ENCODE measurements at places on chromosomes 12 and 14.
A peak's percentile ranks its signal among the peaks of the same experiment; 100 is the strongest.

- no peak for DNase-seq
These were observed 77.6 kb downstream of the MOK start for GRCh38 chr14:102227184-102227964.

GRCh38 chr14:103361867-103362266 is 23.3 kb upstream of the MARK3 start:
- DNase-seq = peak; percentile 82

DNA sequence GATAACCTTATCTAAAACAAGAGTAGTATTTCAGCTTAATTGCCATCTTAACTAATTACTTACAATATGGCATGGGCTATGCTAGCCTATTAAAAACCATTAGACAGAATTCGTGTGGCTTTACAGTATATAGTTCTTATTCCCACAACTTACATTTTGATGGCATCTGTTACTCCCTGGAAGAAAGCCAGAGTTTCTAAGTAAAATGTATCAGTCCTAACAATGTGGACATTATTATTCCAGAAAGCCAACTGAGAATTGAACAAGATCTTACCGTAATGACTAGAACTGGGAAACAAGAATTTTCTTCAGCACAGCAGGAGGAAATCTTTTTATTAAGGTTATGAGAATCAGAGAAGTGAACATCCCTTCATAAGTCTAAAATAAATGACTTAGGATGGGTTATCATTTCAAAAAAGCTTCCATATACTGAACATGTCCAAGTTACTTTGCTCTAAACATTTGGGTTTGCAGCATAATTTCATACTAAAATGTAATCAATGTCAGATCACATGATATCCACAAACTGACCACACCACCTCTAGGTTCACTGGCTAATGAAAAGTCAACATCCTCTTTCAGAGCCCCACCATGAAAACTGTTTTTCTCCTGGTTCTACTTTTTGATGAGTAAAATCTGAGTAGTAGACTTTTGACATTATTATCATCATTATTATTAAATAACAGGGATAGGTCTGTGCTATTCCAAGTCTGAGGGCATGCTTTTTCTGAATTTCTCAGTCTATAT is 179.7 kb downstream of the SSPN start:
- DNase-seq = no peak

DNA sequence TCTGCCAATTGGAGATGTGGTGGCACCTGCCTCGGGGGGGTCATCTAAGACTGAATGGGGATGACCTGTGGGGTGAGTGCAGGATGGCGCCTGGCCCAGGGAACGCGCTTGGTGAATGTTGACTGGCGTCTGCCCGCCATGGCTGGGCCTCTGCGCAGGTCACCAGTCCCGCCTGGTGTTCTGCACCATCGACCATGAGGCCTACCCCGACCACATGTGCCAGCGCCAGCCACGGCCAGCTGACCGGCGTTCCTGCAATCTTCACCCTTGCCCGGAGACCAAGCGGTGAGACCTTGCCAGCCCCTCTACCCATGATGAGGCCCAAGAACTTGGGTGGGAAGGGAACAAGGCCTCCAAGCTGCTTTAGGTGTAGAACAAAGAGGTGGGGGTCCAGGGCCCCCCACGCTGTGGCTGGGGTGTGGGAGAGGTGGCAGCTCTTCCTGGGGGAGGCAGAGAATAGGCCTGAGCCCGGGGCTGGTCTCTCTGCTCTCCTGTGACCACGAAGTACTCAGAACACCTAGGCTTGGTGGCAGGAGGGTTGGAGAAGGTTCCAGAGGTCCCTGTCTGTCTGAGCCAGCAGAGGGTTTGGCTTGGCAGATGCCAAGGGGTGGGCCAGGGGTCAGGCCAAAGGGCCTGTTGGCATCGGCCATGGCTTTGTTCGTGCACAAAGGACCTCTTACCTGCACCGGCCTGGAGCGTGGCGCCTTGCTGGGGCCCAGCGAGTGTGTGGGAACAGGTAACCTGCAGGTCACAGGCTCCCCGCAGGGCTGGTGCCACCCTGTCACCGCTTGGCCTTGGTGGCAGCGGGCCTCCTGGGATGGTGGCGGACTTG is 15.4 kb downstream of the PAPLN start:
- DNase-seq = no peak

DNA sequence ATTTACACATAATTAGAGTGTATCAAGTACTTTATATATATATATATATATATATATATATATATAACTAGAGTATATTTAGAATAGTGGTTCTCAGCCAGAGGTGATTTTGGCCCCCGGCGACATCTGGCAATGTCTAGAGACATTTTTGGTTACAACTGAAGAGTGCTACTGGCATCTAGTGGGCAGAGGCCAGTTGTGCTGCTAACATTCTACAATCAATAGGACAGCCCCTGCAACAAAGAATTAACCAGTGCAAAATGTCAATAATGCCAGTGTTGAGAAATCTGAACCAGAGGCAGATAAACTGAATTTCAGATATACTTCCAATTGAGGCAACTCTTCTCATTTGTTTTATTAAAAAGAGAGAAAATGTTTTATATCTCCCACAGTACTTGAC is 8.9 kb downstream of the GTF2A1 start:
- no peak for DNase-seq

- DNase-seq = no peak
These were observed 234.4 kb upstream of the CRY1 start for GRCh38 chr12:107327651-107328182.

GRCh38 chr12:24034160-24034559 is 84.7 kb upstream of the SOX5 start:
- DNase-seq = no peak

DNA sequence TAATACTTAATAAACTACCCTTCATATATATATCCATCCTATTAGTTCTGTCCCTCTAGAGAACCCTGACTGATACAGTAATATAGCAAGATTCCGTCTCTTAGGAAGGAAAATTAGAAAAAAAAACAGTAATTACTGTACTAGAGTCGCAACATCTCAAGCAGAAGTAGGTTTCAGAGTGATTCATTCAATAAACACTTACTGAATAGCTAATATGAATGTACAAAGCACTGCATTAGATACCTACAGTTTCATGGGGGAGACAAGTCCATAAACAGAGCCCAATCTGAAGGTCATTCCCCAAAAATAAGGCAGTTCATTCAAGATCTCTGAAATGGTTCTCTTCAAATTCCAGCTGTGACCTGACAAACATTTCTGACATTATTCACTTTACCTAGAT is 9.9 kb downstream of the CERS5 start:
- DNase-seq = no peak

DNA sequence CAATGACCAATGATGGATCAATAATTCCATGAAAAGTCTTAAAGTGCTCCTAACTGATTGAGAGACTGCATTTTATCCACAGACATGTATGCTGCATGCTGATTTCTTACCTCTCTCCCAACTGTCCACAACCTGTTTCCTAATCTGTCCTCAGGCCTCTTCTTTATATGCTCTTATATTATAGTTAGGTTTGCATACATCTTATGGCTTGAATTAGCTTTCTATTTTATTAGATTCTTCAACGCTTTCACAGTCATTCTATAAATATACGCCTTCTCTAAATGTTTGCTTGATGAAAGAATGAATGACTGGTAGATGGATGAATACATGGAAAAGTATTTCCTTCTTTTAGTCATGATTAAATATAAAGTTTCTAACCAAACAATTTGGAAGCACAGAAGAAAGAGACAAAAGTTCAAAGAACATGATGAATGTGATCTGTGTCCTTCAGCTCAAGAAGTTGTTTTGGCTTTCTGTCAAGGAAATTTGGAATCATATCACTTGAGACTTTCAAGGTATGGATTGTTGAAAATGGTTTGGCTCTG is 91.8 kb upstream of the NPAS3 start:
- DNase-seq = no peak

GRCh38 chr14:51717766-51718165 is 66.1 kb downstream of the FRMD6 start:
- DNase-seq = no peak

DNA sequence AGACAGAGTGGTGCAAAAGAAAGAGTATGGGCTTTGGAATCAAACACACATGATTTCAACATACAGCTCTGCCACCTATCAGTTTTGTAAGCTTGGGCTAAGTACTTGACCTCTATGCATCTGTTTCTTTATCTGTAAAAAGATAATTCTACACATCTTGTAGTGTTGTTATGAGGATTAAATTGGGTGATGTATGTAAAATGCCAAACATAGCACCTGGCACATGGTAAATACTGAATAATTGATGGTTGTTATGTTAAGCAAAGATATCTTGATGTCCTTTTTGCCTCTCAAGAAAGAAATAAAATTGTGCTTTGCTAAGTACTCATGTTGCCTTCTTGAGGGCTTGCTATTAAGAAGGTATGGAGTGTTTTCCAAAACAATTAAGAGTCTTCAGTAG is 2.3 kb upstream of the CSRP2 start:
- DNase-seq = no peak

DNA sequence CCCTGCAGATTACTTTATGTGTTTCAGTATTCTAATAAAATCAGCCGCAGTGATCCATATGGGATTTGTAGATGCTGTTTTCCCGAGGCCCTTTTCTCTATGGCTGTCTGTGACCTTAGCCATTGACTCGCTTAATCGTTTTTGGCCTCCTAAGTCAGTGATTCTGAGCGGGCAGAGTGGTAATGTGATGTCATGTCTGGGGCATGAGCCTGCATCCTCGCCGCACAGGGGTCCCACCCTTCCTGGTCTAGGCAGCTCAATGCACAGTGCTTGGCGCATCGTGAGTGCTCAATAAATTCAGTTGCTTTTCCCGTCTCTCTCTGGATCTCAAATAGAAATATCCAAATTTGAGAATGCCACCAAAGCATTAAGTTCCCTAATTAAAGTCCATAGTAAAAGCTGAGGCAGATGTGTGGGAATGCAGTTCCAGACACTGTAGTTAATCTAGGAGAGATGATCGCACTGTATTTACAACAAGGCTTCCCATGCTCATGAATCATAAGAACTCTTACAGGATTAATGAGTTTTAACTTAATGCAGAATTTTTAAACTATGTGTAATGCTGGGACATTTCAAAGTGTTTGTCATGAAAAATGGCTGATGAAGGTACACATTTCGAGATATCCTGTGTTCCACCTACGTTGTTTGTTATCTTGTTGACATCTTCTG is 29.3 kb downstream of the HMGA2 start:
- DNase-seq = no peak

DNA sequence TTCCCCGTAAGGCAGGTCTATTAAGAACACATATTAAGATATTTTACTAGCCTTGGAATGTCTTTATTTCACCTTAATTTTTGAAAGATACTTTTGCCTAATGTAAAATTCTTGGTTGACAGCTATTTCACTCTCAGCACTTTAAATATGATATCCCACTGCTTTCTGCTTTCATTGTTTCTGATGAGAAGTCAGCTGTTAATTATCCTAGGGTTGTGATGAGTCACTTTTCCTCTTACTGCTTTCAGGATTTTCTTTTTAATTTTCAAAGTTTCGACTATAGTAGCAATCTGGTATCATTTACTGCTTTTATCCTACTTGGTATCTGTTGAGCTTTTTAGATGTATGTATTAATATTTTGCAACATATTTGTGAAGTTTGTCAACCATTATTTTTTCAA is 578.9 kb upstream of the ATP2B1 start:
- no peak for DNase-seq

DNA sequence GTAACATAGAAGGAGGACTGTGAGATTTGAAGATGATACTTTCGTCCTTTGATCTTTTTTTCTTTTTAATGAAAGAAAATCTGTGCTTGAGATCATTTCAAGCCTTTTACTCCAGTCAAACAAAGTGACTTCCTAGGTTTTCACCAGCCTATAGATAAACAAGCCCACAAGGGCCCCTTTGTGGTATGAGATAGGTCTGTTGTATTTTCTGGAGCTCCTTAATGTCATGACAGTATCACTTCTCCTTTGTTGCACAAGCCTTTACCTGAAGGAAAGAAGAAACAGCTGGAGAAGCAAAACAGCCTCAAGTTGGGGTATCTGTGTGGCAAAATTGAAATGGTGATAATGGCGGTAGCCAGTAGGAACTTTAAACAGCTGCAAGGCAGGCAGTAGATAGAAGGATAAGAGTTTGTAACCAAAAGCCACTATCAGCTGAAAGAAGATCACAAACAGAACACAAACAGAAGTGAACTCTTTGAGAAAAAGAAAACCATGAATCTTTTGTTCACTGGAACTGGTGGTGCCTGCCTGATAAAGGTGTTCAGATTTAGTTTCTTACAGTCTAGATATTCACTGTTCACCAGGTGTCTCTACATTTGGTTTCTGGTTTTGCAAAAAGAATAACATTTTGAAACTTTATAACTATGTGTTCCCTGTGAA is 96.8 kb downstream of the LGR5 start:
- DNase-seq = no peak

DNA sequence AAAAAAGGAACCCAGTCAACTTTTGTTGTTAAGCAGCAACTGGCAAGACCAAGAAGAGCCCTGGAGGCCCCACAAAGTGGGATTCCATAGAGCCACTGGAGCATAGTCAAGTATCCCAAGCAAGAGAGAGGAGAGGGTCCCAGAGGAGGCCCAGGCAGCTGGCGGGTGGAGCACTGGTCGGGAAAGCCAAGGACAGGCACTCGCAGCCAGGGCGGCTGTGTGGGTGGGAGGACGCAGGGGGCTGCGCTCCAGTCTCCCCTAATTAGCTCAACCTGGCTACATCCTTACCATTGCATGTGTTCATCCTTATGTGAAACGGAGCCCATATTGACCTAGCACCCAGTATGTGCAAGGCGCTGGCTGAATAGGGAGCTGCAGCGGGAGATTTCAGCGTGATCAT is 18.3 kb upstream of the ZFP36L1 start:
- DNase-seq = no peak

DNA sequence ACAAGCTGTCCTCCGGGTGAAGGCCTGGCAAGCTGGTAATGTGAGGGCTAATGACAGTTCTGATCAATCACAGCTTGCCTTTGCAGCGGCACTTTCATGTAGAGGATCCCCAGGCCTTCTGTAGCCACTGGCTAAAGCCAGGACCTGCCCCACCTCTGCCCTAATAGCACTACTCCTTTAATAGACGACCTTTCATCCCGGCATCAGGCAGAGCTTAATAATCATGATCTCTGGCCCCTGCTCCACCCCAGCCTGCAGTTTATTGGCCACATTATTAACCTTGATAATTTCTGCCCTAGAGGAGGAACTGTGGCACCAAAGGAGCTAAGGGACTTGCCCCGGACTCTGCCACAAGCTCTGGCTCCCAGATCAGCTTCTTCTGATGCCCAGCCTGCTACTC is 142.3 kb upstream of the TBX3 start:
- DNase-seq = no peak

All from AG04449 (cell line).